ENCODE measurements at places on chromosomes 1 and 21. TPM values are rescaled to one million over a fixed set of nuclear protein-coding genes. Genes with fewer than 3 reads are reported as not detected.

ZNHIT6 gene
- 20.0 TPM for total RNA-seq

RNU1-4 gene
- total RNA-seq, result 2,859 TPM

USH2A gene
- not detected for total RNA-seq

FAM72B gene
- total RNA-seq, result 2.5 TPM

CDC42BPA gene
- 95.7 TPM for total RNA-seq

CSMD2 gene
- not detected for total RNA-seq

DNA sequence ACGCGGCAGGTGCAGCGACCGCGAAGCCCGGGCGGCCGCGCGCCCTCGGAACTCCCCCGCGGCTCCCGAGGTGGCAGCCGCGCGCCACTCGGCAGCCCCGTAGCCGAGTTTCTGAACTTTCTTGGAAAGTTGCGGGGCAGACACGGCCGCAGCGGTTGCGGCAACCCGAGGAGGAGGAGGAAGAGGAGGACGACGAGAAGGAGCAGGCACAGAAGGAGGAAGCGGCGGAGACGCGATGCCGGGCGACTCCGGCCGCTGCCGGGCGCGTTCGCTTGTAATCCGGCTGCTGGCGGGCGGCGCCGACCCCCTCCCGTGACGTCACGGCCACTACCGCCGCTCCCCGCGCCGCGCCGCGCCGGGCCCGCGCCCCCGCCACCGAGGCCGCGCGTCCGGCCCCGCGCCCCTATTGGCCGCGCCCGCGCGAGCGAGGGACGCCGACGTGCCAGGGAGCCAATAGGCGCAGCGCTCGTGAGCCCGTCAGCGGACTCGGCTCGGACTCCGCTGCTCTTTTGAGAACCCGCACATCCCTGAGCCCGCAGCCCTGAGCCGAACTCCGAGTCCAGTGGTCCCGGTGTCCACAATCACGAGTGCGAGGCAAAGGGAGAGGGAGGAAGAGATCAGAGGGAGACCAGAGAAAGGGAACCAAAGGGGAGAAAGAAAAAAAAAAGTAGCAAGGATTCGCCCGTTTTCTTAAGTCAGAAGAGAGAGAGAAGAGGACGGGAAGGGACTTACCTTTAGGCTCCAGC is 736 bp upstream of the BARHL2 start:
- DNase-seq, result no peak

DNA sequence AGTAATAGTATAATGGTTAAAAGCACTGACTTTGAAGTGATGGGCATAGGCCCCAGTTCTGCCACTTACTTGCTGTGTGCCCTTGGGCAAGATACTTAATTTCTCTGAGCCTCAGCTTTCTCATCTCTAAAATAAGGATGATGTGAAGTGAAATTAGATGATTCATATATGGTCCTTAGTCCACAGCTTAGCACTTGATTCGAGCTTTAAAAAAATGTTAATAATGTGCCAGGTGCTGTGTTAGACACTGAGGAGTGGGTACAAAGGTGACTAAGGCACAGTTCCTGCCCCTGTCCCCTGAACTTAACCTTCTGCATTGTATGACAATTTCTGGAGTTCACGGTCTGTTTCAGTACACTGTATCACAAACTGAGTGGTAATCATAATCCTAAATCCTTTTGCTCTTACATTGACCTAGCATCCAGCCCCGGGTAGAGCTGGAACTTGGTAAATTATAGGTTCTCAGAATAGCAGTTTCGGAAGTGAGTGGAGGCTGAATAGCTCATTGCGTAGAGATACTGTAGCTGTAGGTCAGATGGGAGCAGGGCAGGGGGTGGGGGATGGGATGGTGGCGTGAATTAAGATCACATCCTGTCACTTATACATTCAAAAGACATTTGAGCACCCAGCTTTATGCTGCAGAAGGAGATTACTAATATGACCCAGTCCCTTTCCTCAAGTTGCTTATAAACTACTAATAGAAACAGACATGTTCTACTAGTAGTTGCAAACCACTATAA is 1.5 kb downstream of the ZNF691 start:
- no peak for DNase-seq

GRCh38 chr1:111193712-111194480 is 6.5 kb downstream of the DENND2D start:
- DNase-seq, result no peak

- no peak for DNase-seq
Measured at GRCh38 chr1:26493267-26493666, 21.0 kb downstream of the HMGN2 start.

DNA sequence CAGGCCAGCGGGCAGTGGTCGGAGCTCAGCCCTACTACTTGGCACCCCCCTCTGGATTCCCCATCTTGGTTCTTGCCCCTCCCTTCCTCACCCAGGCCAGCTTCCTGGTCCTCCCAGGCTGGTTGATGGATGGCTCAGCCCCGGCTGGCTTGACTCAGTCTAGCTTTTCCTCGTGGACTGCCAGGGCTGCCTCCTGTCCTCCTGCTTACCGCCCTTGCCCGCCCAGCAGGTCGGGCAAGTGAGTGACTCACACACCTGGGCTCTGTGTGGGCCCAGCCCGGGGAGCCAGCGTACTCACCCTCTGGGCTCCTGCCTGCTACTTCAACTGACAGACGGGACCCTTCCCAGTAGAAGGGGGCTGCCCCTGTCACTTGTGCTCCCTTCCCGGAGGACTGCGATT is 19.5 kb upstream of the ARHGEF10L start:
- no peak for DNase-seq

GRCh38 chr1:229984992-229985612 is 81.9 kb upstream of the GALNT2 start:
- DNase-seq, result peak; percentile 44

- DNase-seq, result no peak
Measured at GRCh38 chr1:208024406-208024805, 113.5 kb upstream of the CD34 start.

- no peak for DNase-seq
Measured at GRCh38 chr1:62295921-62296491, 23.2 kb downstream of the KANK4 start.

- no peak for DNase-seq
Measured at GRCh38 chr1:204041232-204041767, 31.6 kb upstream of the SOX13 start.

DNA sequence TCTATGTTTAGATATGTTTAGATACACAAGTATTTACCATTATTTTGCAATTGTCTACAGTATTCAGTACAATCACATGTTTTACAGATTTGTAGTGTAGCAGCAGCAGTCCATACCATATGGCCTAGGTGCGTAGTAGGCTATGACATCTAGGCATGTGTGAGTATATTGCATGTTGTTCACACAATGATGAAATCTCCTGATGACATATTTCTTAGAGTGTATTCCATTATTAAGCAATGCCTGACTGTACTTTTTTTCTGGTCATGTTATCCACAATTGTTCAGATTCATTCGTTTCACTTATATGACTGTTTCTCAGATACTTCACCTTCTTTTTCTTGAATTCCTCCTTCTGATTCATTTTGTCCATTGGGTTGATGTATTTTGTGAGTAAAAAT is 9.9 kb upstream of the BACE2 start:
- no peak for DNase-seq

GRCh38 chr1:65904681-65905083 is 112.0 kb downstream of the PDE4B start:
- no peak for DNase-seq

DNA sequence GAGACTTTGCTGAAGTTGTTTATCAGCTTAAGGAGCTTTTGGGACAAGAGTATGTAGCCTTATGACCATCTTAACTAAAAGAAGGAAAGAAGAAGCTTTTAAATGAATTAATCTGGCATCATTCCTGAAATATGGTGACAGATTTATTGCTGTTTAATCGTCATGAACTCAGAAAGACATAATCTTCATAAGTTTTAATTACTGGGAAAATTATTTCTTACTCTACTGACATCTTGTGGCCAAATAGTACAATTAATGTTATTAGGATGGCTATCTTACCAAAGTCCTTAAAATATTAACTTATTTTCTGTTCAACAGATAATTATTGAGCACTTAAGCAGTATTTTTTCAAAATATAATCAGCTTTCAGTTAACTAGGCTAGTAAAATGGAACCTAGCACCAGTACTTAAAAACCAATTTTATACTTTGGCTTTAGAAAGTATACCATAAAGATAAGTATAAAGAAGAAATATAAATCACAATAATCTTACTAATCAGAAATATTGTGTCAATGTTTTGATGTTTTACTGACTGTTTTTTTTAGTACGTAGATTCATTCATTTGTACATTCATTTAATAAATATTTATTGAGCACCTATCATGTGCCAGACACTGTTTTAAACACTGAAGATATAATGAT is 34.7 kb upstream of the GPR25 start:
- no peak for DNase-seq

- no peak for DNase-seq
Measured at GRCh38 chr21:24275616-24276015, 1331.7 kb downstream of the MRPL39 start.

DNA sequence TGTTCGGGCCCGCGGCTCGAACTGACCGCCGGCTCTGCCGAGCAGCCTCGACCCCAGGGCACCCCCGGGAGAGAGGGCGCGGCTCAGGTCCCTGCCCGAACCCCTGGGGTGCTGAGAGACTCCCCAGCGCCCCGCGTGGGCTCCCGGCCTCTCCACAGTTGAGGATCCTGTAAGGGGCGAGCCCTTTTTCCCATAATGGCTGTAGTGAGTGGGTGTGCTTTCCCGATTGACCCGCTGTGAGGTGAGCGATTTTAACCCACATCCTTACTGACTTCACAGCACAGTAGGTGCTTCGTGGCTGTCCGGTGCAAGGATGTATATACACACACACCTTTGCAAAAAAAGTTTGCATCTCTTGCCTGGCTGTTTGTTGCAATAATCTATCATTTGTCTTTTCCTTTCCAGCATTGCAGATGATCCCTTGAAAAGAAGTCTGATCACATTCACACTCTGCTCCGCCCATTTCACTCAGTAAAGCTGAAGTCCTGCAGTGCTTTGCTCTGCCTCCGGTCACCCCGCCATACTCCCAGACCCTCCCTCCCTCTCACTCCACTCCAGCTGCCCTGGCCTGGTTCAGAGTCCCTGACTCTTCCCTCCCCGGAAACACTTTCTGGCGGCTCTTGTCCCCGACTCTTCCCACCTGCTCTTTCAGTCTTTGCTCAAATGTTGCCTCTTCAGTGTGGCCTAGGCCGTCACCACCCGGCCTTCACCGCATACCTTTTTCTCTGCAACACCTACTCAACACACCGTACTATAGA is 955 bp upstream of the UBE2G2 start:
- no peak for DNase-seq

GRCh38 chr1:170800812-170801211 is 134.5 kb upstream of the MROH9 start:
- no peak for DNase-seq

DNA sequence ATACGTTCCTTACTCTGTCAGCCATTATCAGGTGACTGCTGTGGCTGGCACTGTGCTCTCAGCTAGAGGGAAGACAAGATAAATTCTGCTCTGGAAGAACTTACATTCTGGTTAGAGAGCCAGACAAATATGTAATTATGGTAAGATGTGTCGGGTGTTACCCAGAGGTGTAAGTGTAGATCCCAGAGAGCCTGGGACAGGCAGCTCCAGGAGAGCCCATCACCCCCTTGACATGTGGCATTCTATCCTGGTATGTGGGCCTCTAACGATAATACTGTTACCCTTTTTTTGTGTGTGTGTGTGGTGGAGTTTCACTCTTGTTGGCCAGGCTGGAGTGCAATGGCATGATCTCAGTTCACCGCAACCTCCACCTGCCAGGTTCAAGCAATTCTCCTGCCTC is 19.0 kb downstream of the TRNAU1AP start:
- DNase-seq, result no peak

- DNase-seq, result no peak
Measured at GRCh38 chr1:151942882-151943281, 33.6 kb upstream of the THEM4 start.

DNA sequence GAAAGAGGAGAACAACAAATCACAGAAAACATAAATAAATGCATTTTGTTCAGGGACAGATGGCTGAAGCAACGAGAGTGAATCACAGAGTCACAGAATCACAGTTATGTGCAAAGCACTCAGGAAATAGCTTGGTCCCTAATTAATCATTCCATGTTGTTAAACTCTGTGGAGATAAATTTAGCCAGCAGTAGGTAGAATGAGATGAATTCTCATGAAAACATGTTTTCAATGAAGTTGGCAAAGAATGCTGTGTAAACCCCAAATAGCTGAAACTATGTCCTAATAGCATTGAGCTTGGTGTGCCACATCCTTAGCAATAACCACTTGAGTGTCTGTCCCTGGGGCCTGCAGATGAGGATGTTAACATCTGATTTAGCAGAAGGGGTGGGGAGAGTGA is 20.4 kb downstream of the LEPR start:
- no peak for DNase-seq

DNA sequence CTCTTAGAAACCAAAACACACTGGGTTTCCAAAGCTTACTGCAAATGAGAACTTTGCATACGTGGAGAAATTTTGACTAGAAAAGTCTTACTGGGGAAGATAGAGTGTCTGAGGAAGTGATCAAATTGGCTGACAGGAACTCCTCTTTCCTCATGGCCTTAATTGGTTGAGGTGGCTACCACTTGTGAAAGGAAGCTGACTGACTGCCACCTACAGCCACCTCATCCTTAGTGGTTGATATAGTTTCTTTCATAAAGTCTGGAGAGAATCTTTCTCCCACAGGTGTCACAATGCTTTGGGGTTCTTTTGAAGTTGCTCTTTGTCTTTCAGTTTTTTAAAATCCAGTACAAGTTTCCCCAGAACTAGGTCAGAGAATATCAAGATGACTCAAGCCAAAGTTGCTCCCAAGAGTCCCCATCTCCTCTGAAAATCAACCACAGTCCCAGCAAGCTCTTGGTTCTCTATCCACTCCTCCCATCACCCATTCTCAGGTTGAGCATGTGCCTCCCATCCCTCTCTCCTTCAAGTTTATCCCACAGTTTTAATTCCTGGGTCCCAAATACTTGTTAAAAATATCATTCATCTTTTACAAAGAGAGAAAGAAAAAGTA is 43.3 kb downstream of the GPR88 start:
- DNase-seq, result no peak

DNA sequence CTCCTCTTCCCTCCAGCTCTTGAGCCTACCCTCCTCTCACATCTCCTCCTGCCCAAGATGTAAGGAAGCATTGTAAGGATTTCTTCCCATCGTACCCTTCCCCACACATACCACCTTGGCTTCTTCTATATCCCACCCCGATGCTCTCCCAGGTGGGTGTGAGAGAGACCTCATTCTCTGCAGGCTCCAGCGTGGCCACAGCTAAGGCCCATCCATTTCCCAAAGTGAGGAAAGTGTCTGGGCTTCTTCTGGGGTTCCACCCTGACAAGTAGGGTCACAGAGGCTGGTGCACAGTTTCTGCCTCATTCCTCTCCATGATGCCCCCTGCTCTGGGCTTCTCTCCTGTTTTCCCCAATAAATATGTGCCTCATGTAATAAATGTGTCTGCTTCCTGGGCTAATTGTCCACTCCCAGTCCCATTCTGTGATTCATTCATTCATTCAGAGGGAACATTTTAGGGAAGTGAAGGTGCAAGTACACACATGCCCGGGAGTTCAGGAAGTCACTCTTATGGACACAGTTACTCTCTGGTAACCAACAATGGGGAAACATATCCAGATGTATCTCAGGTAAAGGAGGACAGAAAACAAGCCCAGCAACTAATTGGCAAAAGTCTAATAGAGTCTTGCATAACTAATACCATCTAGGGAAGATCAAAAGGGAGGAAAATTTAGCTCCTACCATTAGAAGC is 1.9 kb downstream of the SPRR4 start:
- DNase-seq, result no peak

Measured in osteocyte (in vitro differentiated cells).